Iris pigment epithelial cell (primary cell): ENCODE measurements at places on chromosomes 6 and 20.

- DNase-seq: no peak
Observed at GRCh38 chr20:48205786-48206185, 420.5 kb upstream of the SULF2 start.

- DNase-seq: peak; percentile 35
Observed at GRCh38 chr6:44268095-44268628, 2.1 kb upstream of the TMEM151B start.

- DNase-seq: peak; percentile 45
Observed at GRCh38 chr6:142088858-142089216, 43.9 kb upstream of the GJE1 start.

GRCh38 chr6:135158397-135158796 is 22.7 kb upstream of the MYB start:
- no peak for DNase-seq

- DNase-seq: no peak
Observed at GRCh38 chr6:54695815-54696214, 150.8 kb upstream of the FAM83B start.

DNA sequence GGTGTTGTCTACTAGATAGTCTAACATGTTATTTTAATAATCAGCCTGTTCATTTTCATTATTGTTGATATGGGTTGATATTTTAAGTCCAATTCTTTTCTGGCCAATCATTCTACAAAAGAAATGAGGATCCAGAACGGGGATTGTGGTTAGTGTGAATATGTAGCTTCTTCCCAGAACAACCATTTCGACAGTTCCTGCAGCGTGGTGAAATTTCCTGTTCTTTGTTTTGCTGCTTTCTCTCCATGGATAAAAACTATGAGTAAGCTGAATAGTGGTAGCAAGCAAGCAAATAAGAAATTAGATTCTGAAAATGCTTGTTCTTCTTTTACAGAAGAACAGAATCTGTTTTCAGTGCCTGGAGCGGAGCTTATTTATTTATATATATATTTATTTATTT is 65.5 kb upstream of the F13A1 start:
- no peak for DNase-seq

DNA sequence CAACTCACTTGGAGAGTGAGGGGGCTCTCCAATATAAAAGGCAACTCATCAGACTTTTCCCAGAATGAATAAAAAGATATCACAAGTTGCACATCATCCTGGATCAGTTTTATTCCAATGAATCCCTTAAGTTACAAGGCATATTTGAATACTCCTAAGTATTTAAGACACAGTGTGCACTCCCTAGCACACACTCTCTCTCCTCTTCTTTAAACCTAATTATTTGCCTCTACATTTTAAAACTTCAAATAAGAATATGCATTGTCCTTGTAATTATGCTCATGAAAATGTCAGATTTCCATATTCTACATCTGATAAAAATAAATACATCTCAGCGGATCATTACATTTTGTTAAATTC is 273.6 kb downstream of the ADGB start:
- DNase-seq: no peak

DNA sequence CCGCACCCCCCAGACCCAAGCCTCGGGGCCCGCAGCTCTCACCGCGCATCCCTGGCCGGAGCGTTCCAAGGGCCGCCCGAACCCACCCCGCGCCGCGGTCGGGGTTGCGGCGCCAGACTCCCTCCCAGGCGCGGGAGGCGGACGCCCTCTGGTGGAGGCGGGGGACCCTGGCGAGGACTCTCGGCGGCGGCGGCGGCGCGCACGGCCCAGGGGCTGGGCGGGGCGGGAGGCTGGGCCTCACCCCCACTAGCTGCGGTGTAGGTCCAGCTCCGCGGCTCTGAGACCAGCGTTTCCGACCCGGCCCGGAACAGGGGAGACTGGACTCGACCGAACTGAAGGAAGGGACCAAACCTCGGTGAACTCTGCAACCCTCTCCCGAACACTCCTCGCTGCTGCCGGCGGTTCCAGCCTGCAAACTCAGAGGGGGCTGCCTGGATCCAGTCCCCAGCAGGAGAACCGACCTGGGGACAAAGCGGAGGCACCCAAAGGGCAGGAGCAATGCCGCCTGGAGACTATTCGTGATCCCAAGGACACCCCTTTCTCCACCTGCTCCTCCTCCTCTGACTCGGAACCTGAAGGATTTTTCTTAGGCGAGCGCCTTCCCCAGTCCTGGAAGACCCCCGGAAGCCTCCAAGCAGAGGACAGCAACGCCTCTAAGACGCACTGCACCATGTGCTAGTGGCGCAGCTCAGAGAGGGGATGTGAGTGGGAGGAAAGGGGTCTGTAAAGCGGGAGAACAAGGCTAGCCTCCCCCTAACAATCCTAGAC is 859 bp upstream of the TOMM6 start:
- peak; percentile 78 for DNase-seq

GRCh38 chr20:40896814-40897700 is 131.6 kb upstream of the TOP1 start:
- peak; percentile 16 for DNase-seq

DNA sequence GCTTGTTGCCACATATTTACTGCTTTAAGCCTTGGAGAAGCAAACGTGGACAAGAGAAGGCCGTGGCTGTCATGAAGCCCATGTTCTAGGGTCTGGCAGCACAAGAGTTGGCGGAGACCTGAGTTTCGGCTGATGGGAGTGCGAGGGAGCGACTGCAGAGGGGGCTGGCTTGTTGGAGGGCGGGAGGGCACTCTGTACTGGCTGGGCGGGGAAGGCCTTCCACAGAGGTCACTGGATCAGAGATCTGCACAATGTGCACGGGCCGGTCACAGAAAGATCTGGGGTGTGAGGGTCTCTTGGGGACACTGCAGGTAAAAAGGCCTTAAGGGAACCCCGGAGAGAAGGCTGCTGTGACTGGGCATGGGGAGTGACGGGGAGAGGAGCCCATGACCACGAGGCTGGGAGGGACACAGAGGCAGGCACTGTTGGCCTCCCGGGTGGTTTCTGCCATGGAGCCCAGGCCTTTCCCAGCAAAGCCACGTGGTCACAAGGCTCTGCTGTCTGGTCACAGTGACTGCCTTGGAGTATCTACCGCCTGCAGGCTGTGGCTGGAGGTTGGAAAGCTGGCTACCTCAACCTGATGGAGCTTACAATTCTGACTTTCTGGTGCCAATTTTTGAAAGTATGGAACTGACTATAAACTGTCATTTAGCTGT is 23.8 kb downstream of the FOXC1 start:
- DNase-seq: no peak

- no peak for DNase-seq
Observed at GRCh38 chr20:34403908-34404307, 40.8 kb downstream of the ITCH start.

DNA sequence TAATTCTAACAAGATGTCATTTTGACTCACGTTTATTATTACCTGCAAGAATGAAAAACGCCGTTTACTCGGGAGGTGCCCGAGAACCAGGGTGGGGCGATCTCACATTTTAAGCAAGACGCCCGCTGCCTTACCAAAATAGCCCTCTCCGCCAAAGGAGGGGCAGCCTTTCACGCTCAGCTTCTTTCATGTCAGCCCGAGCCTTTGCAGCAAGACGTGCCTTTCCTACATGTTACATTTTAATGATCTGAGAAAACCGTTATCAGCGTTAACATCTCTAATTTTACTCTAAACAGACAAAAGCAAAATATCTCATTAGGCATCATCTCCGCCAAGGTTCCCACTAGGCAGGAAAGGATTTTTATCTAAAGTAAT is 2.0 kb downstream of the BACH2 start:
- peak; percentile 12 for DNase-seq

GRCh38 chr6:55198715-55199114 is 24.4 kb downstream of the HCRTR2 start:
- no peak for DNase-seq

DNA sequence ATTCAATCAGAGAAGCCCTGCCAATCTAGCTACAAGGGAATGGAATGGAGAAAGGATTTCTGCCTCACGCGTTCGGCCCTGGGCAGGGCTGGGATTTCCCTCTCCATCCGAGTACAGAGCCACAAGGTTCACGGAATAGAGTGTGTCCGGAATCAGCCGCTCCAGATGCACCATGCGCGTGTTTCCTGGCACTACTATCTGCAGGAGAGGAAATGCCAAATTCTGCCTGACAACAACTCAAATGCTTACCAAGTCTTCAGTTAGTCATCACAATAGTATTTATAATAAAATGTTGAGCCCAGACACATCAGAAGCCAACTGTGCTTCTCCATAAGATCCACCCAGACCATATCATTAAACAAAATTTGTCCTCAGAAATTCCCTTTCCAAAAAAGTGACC is 75.1 kb downstream of the COL12A1 start:
- DNase-seq: peak; percentile 91

DNA sequence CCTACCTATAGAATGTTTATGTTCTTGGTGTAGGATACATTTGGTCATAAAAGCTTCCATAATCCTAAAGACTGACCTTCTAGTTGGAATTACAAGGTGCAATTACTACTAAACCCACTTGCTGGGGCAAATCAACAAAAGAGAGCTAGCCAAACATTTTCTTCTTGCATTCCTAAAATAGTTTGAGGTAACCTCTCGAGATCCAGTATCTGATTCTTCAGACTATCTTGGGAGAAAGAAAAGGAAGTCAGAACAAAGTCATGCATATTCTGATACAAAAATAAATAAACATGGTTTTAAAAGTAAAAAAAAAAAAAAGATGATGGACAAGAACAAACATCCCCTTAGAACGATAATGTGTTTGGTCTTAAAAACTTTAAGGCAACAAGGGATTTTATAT is 294.2 kb upstream of the RSPO3 start:
- peak; percentile 27 for DNase-seq

DNA sequence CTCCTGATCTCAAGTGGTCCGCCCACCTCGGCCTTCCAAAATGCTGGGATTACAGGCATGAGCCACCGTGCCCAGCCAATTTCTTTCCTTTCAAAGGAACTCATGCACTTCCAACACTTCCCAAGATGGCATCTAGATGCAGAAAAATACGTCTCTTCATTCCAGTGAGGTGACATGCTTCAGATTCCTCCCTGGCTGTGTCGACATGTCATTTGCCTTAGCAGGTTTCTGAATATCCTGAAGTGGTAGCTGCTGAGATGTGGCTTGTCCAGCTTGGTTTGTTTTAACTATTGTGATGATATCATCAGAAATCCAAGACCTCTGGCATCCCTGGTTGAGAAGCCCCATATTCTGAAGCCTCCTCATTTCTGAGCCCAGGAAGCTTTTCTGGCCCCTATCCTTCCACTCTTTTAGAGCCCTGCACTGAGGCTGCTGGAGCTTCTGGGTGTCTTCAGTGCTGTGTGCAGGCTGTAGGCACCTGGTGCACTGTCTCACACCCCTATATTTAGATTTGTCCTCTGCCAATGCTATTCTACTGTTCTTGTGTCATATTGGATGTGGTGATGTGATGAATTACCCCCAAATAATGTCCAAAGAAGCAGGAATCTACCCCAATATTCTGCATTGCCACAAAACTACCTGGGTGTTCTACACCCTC is 73.3 kb upstream of the E2F3 start:
- DNase-seq: no peak

DNA sequence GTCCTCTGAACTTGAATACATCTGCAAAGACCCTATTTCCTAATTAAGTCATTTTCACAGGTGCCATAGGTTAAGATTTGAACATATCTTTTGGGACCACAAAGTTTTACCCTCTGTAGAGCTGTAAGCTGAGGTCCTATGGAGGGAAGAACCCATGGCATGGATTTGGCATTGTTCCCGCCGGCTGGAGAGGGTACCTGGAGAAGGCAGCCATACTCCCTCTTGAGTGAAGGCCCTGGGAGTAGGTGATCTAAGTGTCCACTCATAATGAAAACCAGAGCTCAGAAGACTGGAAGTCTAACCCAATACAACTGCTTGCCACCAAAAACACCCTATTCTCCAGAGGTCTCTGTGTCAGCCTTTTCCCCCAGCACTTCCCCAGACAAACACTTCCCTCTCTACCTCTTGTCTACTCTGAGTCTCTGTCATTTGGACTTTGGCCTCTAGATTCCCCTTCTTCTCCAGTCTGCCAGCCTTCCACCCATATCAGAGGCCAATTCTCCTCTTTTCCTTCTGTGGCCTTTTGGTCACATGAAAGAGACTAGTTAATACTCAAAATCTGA is 363.9 kb downstream of the MAFB start:
- DNase-seq: no peak

DNA sequence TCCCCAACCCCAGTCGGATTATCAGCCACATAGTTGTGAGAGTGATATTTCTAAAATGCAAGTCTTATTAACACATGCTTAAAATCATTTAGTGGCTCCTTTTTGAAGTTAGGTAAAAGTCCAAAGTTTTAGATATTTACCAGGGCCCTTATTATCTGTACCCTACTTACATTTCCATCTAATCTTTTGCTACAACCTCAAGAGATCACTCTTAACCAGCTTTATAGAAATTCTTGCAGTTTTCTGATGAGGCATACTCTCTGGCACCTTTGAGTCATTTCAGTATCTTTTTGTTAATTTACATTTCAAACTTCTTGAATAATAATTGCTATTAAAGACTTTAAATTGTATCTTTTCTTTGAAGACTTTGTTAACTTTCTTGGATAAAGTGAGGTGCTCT is 453.3 kb downstream of the RFPL4B start:
- DNase-seq: peak; percentile 7

- DNase-seq: no peak
Observed at GRCh38 chr6:8889514-8889913, 454.2 kb upstream of the SLC35B3 start.

DNA sequence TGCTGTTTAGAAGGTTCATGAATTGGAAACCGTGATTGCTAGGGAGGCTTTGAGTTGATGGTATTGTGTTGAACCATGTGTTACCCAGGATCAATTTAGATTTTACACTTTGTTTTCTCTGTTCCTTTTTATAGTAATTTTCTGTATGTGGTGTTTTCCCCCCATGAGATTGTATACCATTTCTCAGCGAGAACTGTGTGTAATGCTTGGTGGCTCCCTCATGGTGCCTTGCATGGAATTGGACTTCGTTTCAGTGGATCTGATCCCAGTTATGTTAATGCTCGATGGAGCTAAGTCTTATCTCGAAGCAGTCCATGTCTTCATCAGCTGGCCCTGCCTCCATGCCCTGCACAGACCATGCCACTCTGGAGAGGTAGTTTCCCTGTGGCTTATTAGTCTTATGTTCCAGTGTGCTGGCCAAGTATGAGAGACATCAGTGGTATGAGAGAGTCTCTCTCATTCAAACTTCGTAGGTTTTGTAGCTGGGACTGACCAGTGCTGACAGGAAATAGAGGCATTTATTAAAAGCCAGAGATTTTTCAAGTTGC is 18.7 kb downstream of the PTPN1 start:
- DNase-seq: peak; percentile 70

DNA sequence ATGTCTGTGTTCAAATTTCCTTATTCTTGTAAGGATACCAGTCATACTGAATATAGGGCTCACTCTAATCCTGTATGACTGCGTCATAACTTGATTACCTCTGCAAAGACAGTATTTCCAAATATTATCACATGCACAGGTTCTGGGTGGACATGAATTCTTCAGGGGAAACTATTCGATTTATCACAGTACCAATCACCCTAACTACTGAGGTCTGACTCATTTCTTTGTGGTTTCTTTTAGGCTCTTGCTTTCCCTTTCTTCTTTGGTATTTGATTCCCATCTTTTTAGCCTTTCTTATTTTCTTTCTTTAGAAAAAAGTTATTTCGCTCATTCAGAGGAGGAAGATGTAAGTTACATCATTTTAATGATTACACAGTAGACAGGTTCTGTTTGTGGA is 40.3 kb upstream of the TBX18 start:
- DNase-seq: peak; percentile 61
